SIG-M5 (cell line): ENCODE measurements at places on chromosomes 12 and 14.

DNA sequence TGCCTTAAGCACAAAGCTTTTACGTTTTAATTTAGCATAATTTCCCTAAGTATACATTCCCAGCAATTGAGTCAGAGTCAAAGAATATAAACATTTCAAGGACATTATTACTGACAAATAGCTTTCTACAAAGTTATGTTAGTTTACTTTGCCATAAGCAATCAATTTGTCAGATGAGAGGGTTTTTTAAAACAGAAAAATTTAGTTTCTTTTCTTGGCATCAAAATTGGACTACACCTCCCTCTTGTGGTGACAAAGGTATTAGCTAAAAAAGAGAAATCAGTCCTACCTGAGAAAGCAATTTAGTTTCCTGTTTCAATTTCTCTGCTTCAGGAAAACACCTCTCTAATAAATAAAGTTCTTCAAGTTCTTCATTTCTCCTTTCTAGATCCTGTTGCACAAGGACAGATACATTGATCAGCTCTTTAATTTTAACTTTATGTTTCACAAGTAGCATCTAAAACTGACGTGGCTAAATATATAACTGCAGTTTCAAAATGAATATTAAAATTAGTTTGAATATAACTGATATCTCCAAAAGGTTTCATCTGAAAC, 39.9 kb downstream of the DNAI7 start:
- DNase-seq: no peak

DNA sequence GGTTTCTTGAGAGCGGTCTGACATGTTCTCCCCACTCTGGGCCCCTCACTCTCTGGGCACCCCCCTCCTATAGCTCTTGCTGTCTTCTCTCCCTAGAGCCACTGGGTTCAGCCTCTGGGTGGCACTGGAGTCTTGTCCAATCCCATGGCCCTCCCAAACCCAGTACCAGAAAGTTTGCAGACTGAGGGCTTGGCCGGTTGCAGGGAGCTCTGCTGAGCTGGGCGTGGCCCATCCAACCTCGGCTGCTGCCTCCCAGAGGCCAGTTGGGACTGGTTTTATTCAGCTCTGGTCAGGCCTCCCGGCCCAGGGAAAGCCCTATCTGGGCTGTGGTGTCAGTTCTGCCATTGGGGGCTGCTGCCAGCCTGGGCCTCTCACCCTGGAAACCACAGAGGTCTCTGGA, 37.9 kb downstream of the ISCA2 start:
- no peak for DNase-seq

DNA sequence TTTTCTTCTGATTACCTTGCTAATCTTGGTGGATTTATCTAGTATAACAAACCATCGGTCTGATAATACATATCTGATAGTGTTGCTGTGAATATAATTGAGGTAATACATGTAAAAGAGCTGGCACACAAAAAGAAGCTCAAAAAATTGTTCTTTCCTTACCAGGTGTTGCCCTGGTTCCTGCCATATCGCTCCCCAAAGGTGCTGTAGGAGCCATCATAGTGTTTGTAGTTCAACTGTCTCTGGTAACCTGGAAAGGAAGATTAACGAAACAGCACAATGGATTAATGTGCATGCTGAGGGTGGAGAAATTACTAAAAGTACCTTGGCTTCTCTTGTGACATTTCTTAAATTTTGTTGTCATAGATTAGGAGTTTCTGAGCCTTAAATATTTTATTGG, 36.6 kb downstream of the A2M start:
- DNase-seq: no peak

DNA sequence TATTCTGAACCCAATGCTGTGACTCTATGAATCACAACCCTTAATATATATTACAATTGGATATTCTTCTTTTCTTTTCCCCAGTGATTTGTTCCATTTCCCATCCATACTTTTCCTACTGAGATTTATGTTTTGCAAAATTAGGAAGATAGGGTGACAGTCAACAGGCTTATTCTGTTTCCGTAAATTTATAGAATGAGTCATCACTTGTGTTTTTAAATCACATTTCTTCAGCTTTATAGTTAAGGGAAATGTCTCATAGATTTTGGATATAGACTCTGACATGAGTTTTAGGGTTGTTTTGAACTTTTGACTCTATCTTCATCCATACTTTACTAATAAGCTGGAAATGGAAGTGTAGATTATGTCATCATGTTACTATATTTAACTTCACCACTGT, 661.6 kb upstream of the FBXO33 start:
- DNase-seq: no peak

DNA sequence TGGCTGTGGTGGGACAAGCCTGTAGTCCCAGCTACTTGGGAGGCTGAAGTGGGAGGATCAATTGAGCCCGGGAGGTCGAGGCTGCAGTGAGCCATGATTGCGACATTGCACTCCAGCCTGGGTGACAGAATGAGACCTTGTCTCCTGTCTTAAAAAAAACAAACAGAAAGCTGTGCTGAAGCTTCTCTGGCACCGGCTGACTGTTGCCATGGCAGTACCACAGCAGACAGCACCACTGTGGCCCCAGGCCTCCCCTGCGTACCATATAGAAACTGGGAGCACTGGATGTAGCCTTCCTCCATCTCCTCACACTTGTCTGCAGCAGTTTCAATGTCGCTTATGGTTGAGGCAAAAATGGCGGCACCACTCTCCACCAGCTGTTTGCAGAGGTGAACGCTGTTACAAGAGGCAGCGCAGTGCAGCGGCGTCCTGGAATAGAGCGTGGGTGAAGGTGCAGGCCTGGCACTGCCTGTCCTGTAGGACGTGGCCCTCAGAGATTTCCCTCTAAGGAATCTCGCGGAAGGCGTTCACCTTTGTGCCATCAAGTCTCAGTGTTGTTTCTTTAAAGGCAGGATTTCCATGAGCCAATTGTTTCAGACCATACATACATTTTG, 21.9 kb downstream of the ZFYVE21 start:
- no peak for DNase-seq

GRCh38 chr14:101120641-101121507, 217.4 kb upstream of the RTL1 start:
- DNase-seq: peak; percentile 65

DNA sequence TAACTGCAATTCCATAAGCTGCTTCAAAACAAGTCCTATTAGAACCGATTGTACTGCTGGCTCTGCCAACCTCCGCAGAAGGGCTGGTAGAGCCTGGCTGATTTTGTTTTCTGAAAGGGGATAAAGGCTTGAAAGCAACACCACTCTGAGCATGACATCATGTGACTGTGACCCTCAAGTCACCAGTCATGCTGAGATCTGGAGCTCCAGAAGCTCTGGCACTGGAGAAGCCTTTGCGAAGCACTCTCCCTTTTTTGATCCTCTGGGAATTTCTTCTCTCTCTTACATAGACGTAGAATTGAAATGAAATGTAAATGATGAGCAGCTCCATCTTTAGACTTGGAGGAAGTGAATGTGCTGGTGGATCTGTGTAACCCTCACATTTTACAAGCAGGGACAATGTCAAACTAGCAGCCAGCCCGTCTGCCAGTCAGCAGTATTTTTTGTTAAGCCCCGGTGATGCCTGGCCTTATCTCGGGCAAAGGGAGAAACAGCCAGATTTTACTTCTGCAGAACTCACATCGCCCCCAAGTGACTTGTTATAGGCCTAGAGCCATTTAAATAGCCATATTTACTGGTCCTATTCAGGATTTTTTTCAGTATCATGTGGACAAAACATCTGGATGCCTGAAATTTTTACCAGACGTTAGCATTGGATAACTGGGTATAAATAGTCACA, 112.1 kb upstream of the NPAS3 start:
- DNase-seq: no peak

- DNase-seq: no peak
Observed at GRCh38 chr12:94872971-94873733, 130.3 kb downstream of the NDUFA12 start.

GRCh38 chr14:103910262-103910935, 17.9 kb upstream of the TDRD9 start:
- DNase-seq: no peak

GRCh38 chr14:104604458-104605449, at the start of gene TMEM179:
TSS of gene TMEM179 (minus strand) at chr14:104604772. CDS start at chr14:104604741, 31 bp downstream.
- no peak for DNase-seq

- DNase-seq: no peak
Observed at GRCh38 chr14:56195223-56195622, 77.0 kb downstream of the PELI2 start.

- DNase-seq: no peak
Observed at GRCh38 chr12:131347345-131347714, 363.6 kb upstream of the SFSWAP start.

GRCh38 chr14:35385042-35385839, 19.3 kb downstream of the NFKBIA start:
- no peak for DNase-seq

GRCh38 chr12:52251367-52252051, 18.5 kb downstream of the KRT7 start:
- no peak for DNase-seq

GRCh38 chr12:81010641-81011040, 67.2 kb upstream of the ACSS3 start:
- no peak for DNase-seq

DNA sequence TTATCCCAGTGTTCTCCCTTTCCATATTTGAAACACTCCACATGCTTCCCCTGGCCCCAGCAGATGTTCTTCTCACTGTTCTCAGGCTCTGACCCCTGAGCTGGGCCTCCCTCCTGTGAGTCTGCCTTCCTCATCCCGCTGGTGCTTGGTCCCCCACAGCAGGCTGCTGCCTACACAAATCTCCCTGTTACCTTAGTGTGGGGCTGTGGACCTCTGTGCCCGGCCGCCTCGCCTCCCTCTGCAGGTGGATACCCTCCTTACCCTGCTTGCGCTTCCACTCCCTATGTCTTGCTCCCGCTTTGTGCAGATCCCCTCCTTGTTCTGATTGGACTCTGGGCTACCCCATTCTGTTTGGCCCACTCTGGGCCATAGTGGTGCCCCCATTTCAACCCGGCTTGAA, 6.9 kb downstream of the DERA start:
- no peak for DNase-seq

- DNase-seq: no peak
Observed at GRCh38 chr14:61893371-61893940, 131.2 kb downstream of the SNAPC1 start.

- DNase-seq: no peak
Observed at GRCh38 chr12:58815235-58815634, 105.1 kb downstream of the LRIG3 start.

DNA sequence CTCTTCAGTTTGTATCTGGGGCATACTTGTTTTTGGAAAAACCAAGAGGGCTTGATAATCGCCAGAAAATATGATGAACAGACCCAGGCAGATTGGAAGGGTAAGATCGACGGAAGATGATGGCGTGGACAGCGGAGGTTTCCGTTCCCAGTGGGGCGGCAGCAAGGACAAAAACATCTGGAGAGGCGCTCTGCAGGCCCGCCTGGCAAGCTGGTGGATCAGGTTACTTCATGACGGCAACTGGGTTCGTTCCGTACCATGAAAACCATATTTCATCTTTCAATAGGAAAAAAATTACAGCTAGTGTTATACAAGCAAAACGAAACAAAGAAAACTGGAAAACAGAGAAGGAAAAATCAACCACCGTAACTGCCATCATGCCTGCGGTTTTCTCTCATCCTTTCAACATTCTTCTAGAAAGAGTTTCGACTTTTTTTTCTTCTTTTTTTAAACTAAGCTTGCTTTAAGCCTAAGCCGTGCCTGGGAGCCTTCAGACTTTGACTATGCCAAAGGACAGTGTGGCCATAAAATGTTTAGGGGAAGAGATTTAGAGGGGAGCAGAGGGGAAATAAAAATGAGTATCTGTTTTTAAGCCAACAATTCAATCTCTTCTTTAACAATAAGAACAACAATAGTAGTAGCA, 210.5 kb downstream of the FOXN3 start:
- no peak for DNase-seq

DNA sequence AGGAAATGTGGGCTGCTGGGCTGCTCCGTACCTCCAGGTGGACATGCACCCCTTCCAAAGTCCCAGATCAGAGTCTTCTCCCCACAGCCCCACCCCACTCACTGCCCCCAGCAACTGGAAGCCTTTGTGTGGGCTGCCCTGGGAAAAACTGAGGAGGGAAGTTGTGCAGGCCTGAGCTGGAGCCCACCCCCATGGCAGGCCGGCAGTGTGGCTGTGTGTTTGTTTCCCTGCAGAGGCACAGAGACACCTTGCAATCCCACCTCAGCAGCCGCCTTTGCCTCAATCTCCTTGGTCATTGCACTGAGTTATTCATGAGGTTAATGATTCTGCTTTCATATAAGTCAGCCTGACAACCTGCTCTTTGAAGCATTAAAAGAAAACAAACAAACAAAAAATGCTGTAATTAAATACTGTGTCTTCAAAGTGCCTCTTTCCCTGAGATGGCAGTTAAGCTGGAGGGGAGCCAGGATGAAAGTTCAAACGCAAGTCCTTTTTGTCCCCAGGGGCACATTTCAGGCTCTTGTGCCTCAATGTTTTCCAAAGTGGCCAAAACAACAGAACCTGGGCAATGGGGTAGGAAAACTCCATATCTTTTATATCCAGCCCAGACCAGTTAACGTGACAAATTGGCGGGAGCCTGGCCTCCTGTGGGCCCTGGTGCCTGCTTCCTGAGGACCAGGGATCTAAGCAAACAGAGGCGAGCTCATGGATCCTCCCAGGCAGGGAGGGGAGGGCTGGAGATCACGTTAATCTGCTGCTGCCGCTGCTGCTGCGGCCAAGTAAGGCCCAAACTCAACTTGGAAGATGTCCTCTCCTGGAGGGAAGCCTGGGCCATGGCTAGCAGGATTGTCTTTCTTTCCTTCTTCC, 51.9 kb upstream of the TSPAN11 start:
- DNase-seq: no peak

DNA sequence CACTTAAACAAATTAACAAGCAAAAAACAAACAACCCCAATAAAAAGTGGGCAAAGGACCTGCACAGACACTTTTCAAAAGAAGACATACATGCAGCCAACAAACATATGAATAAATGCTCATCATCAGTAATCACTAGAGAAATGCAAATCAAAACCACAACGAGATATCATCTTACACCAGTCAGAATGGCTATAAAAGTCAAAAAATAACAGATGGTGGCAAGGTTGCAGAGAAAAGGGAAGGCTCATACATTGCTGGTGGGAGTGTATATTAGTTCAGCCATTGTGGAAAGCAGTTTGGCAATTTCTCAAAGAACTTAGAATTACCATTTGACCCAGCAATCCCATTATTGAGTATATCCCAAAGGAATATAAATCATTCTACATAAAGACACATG, 34.6 kb upstream of the NT5DC3 start:
- DNase-seq: no peak

DNA sequence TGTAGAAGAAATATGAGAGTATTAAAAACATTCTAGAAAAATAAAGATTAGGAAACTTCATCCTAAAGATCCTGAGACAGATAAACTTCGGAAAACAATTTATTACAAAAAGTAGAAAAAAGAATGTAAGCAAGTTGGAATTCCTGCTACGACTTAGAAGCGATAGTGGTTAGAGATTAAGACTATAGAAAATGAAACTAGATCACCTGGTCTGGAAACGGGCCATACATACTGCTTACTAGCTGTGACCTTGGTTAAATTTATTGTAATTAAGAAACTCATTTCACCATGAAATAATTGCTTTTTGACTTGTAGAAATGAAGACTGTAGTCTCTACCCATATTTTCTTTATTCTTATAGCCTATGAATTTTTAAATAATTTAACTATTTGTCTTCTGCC, 614.1 kb downstream of the SLC16A7 start:
- no peak for DNase-seq

- DNase-seq: no peak
Observed at GRCh38 chr12:6069437-6070093, 54.9 kb downstream of the VWF start.
